Endothelial cell of coronary artery (primary cell): ENCODE measurements at places on chromosomes 3 and 15. TPM values are rescaled to one million over a fixed set of nuclear protein-coding genes. Genes with fewer than 3 reads are reported as not detected.

P2RY12 gene
- total RNA-seq: not detected in 2 replicates

IL5RA gene
- total RNA-seq: not detected in 2 replicates

CAV3 gene
- total RNA-seq: not detected in 2 replicates

TMPRSS7 gene
- not detected in 2 replicates for total RNA-seq

CHD2 gene
- total RNA-seq: 54.0 and 73.3 TPM in 2 replicates

THPO gene
- not detected in 2 replicates for total RNA-seq

IFRD2 gene
- 93.4 and 118 TPM in 2 replicates for total RNA-seq

UROC1 gene
- not detected in 2 replicates for total RNA-seq

PLA1A gene
- 0.18 and 0.28 TPM in 2 replicates for total RNA-seq

GOLGA8N gene
- total RNA-seq: 0.63 and 3.2 TPM in 2 replicates

ALCAM gene
- total RNA-seq: 87.5 and 152 TPM in 2 replicates

AHSG gene
- not detected in 2 replicates for total RNA-seq

NMNAT3 gene
- total RNA-seq: 0.27 and 0.85 TPM in 2 replicates

SLC22A14 gene
- 0.09 TPM in 2 replicates for total RNA-seq

KIF15 gene
- total RNA-seq: 5.6 and 12.7 TPM in 2 replicates

FAM43A gene
- total RNA-seq: 160 and 169 TPM in 2 replicates

TMEM45A gene
- 2.8 and 13.7 TPM in 2 replicates for total RNA-seq

PRR23C gene
- total RNA-seq: not detected in 2 replicates

CCR2 gene
- not detected in 2 replicates for total RNA-seq

RAD51 gene
- 3.7 and 7.6 TPM in 2 replicates for total RNA-seq

SHF gene
- 1.8 TPM in 2 replicates for total RNA-seq

ZNF80 gene
- not detected in 2 replicates for total RNA-seq

RPUSD3 gene
- 20.5 and 21.3 TPM in 2 replicates for total RNA-seq

DPPA2 gene
- total RNA-seq: not detected in 2 replicates

STAB1 gene
- 218 and 278 TPM in 2 replicates for total RNA-seq

FEZF2 gene
- total RNA-seq: not detected in 2 replicates

CYP1A2 gene
- total RNA-seq: not detected in 2 replicates

ATP2B2 gene
- total RNA-seq: not detected in 2 replicates

OR5H15 gene
- not detected in 2 replicates for total RNA-seq

RAB43 gene
- total RNA-seq: 20.5 and 23.0 TPM in 2 replicates

STRIT1 gene
- total RNA-seq: not detected in 2 replicates

KCNAB1 gene
- 0.63 and 3.6 TPM in 2 replicates for total RNA-seq

ZIC4 gene
- not detected in 2 replicates for total RNA-seq

PRICKLE2 gene
- total RNA-seq: 5.9 and 14.8 TPM in 2 replicates

IQCF5 gene
- total RNA-seq: not detected in 2 replicates

CNTN6 gene
- not detected in 2 replicates for total RNA-seq

CLDN16 gene
- under 0.01 TPM in 2 replicates for total RNA-seq

BFSP2 gene
- not detected in 2 replicates for total RNA-seq

ITPKA gene
- 0.66 and 2.3 TPM in 2 replicates for total RNA-seq

TSPAN3 gene
- 277 and 280 TPM in 2 replicates for total RNA-seq

HYAL1 gene
- 0.99 and 1.8 TPM in 2 replicates for total RNA-seq

AGTR1 gene
- total RNA-seq: not detected in 2 replicates

NRG4 gene
- total RNA-seq: not detected in 2 replicates

CATSPER2 gene
- 1.1 and 1.6 TPM in 2 replicates for total RNA-seq

REC114 gene
- total RNA-seq: not detected in 2 replicates

KLHL6 gene
- 5.9 and 7.5 TPM in 2 replicates for total RNA-seq

SLC2A2 gene
- not detected in 2 replicates for total RNA-seq

FOXP1 gene
- total RNA-seq: 42.9 and 44.4 TPM in 2 replicates

GOLGA6D gene
- not detected in 2 replicates for total RNA-seq

TGM5 gene
- total RNA-seq: not detected in 2 replicates

SUCNR1 gene
- total RNA-seq: under 0.01 TPM in 1 of 2 replicates, not detected in the other

MUC4 gene
- under 0.01 and 0.09 TPM in 2 replicates for total RNA-seq
